ENCODE measurements at places on chromosomes 2 and 18. TPM values are rescaled to one million over a fixed set of nuclear protein-coding genes. Genes with fewer than 3 reads are reported as not detected.

- no peak for DNase-seq
Measured at GRCh38 chr2:112646791-112647689, 1.3 kb downstream of the SLC20A1 start.

DNA sequence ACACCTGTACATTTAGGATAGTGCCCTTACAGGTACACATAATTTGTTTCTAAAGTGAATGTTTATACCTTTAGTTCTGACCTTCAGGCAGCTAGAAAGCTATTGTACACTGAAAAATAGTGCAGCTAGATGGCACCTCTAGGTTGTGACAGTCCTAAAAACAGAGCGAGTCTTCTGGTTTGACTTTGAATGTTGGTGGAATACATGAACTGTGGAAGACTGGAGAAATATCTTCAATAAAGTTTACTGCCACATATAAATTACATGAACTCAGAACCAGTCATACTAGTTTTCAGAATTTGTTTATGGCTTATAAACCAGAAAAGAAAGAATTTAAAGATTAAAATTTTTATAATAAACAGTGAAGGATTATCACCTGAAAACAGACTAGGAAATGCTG lies 58.7 kb upstream of the TWSG1 start:
- no peak for DNase-seq

DNA sequence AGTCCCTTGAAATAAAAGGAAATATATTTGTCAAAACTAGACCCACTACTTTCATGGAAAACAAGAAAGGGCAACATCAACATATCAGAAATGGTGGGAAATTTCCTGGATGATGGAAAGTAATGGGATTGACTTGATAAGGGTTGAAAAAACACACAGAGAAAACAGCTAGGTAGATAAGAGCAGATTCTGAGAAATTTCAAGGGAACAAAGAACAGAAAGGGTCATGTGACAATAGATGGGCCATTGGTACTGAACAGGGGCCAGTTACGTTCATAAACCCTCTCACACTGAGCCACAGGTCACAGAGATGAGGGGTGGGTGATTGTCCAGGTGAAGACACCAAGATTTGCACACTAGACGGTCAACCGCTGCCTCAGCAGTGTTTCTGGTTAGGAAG lies 98.7 kb downstream of the QPCT start:
- DNase-seq, result no peak

DNA sequence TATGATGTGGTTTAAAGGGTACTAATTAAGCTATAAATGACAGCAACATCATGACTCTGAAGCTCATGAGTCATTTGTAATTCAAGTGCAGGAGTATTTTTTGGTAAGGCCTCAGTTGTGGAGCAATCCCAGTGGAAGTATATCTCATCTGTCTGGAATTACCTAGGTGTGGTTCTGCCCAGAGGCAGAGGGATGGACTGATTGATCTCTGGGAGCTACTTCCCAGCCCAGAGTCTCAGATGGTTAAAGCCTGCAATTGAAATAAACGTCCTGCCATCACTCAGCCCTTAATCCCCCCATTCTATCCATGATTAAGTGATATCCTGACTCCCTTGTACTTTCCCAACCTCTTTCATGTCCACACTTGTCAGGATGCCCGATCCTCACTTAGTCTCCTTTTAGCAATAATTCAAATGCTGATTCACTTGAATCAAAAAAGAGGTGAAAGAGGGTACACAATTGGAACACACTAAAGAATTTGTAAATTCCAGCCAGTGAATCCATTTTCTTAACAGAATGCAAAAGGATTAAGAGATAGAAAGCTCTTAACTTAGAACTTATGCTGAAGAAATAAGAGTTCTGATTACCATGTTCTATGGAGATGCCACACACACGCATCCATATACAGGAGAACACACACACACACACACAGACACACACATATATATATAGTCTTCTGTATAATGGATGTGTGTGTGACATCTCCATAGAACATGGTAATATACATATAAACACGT lies 664.4 kb downstream of the NYAP2 start:
- no peak for DNase-seq

The NEURL3 gene
- not detected for total RNA-seq

The ZSWIM2 gene
- total RNA-seq, result not detected

The OTOS gene
- not detected for total RNA-seq

DNA sequence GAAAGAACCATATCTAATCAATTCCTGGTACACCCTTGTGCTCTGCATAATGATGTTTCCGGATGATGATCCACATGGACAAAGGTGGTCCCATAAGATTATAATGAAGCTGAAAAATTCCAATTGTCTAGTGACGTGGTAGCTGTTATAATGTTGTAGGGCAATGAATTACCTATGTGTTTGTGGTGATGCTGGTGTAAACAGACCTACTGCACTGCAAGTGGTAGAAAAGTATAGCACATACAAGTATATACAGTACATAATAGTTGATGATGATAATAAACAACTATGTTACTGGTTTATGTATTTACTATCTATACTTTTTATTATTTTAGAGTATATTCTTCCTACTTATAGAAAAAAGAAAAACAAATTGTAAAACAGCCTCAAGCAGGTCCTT lies 8.4 kb downstream of the DGKD start:
- no peak for DNase-seq

GRCh38 chr18:43571078-43571689 lies 293.9 kb upstream of the SYT4 start:
- no peak for DNase-seq

GRCh38 chr2:154233231-154233630 lies 361.5 kb downstream of the GALNT13 start:
- no peak for DNase-seq

DNA sequence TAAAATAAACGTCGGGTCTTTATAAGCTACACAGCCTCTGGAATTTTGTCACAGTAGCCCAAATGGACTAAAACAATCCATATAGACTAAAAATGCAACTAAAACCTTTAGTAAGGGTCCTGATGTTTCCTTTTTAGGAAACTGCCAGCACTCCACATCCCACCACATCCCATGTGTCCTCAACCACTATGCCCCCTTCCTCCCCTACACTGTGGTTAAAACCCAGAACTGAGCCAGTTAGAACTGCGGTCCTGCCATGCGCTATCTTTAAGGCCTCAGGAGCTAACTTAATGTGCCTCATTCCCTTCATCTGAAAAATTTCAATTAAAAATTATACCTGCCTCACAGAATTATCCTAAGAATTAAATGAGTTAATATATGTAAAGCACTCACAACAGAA lies 41.1 kb downstream of the ACVR1 start:
- DNase-seq, result no peak

The STAMBP gene
- total RNA-seq, result 27.2 TPM

The IL1RN gene
- 0.57 TPM for total RNA-seq

- DNase-seq, result no peak
Measured at GRCh38 chr2:178072000-178072382, 586 bp downstream of the PDE11A start.

DNA sequence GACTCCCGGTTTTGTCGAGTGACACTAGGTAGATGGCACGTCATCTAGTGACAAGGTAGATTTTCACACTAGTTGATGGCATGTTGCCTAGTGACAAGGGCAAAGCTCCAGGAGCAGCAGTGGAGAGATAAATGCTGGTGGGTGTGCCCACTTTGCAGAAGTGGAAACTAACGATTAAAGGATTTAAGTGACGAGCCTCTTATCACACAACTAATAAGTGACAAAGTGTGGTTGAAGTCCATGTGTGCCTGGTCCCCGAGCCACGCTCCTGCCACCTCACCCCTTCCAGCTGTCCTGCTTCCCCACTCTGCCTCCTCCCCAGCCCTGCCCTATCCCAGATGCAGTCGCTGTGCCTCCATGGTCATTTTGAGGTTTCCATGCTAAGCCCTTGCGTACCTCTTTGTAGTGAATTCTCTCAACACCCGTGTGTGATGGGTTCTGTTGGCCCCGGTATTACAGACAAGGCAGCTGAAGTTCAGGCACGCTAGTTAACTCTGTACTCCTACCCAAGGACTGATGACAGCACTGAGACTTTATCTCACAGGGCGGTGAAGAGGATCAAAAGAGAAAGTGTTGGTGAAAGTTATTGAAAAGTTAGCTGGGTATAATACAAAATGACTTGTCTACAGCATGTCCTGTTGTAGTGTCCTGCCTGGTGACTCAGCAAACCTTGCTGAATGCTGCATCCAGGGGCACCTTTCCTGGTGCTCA lies 113.4 kb upstream of the GLI2 start:
- no peak for DNase-seq

DNA sequence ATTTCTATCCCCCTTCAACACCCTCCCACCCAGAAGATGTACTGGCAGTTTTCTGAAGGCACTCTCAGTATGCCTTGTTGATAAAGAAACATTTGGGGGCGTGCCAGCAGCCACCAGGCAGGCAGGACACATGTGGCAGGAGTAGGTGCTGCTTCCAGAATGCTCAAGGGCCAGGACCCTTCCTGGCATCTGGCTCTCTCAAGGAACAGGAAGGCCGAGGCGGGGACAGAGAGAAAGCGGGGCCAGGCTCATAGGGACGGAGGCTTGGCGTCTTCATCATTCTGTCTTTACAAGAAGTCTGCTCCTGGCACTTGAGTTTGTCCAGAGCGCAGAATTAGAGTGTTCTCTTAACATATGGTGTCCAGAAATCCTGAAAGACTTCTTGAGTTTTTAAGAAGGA lies 121.6 kb downstream of the FAM210A start:
- no peak for DNase-seq

DNA sequence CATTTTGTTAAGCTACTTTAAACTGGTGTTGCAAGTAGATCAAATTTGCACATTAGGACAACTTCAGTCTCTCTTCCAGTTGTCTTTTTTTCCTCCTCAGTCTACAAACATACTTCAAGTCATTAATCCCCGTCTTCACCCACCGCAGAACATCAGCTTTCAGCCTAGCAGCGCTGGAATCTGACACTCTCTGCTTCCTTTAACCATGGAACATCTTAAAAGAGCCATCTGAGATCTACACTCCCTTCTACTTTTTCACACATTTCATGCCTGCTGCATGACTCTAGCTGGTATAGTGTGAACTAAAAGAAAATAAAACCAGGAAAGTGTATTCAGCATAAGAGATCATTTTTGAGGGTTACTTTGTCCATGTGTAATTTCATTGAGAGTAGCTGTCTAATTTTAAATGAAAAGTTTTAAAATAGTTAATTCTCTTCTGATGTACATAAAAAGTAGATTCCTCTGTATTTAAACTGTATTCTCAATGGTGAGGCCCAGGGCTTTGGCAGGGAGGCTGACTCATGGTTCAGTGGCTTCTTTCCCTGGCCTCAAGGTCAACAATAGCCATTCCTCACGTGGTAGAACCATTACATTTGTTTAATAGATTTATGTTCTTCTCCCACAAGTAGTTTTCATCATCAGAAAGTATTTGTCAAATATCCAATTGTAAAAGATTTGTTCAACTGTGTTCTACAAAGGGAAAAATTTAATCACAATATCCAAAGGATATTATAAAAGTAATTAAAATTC lies 16.5 kb downstream of the SGPP2 start:
- no peak for DNase-seq
